ENCODE measurements at places on chromosomes 12 and 14.

- DNase-seq, result no peak
These were observed 1047.5 kb upstream of the FLRT2 start for GRCh38 chr14:84482256-84483071.

GRCh38 chr14:25680934-25681333 lies 631.0 kb upstream of the STXBP6 start:
- no peak for DNase-seq

GRCh38 chr12:122893208-122894153 lies 2.4 kb downstream of the VPS37B start:
- DNase-seq, result no peak

DNA sequence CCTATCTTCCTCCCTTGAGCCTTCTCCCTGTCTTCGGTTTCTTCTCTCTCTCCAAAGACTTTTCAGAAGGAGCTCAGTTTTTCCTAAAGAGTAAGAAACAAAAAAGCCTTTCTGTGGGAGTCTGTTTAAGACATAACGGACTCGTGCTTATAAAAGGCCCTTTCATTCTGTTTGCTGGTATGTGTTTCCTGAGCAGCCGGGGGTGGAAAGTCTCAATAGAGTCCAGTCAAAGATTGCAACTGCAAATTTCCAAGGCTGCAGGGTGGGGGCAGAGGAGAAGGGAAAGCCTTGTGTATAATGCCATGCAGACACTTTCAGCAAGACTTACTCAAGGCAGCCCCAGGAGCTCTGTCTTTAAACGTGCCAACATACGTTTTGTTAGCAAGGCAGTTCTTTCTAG lies 62.2 kb downstream of the GNG2 start:
- DNase-seq, result no peak

- DNase-seq, result no peak
These were observed 197.3 kb upstream of the PPFIA2 start for GRCh38 chr12:81956468-81956860.

DNA sequence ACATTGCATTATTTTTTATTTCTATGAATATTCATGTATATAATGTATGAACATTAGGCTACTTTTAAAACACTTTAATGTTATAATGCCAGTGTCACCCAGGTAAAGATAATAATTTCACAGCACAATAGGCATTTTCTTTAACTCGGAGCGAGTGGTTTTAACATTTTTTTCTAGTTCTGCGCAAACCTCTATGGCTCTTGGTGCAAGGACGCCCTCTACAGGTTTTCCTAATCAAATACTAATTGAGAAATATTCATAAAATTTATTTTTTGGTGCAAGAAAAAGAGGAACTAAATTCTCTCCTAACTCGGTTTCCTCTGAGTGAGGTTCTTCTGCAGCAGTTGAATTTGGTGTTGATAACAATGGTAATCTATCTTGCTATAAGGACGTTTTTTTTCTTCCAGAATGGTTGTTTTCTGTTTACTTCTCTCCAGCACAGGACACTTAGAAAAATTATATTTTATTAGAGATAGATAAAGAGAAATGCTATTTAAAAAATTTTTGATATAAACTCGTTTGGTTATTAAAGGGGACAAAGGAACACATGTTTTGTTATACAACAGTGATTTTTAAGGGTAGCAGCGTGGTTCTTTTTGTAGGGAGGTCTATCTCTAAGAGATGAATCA lies 2.4 kb upstream of the WIF1 start:
- DNase-seq, result no peak

GRCh38 chr12:121797937-121798786 lies 4.7 kb upstream of the RHOF start:
- no peak for DNase-seq

DNA sequence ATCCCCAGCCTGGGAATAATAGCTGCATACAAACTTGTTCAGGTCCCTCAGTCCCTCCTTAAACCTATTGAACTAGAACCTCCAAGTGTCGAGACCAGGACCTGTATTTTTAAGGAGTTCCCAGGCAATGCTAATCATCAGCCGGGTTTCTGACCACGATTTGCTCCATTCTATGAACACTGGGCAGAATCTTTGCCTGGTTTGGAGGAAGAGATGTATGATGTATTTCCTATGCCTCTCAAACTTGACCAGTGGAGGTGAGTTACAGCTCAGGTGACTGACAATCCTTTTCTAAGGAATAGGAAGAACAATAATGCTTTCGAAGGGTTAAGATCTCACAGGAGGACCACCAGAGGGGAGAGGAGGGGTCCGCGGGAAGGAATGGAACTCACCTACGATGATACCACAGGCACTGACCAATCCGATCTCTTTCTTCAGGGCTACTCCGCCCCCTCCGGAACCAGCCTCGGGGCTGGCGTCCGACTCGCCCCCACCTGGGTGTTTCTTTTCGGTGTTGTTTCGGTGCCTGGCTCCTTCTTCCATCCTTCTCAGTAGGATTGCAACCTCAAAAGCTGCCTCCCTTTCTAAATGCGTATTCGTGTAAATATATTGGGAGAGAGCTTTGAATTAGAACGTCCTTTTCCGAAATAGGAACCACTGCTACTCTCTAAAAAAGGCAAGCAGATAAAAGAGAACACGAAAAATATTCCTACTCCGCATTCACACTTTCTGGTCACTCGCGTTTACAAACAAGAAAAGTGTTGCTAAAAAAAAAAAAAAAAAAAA lies 895 bp downstream of the SLC7A8 start:
- no peak for DNase-seq

DNA sequence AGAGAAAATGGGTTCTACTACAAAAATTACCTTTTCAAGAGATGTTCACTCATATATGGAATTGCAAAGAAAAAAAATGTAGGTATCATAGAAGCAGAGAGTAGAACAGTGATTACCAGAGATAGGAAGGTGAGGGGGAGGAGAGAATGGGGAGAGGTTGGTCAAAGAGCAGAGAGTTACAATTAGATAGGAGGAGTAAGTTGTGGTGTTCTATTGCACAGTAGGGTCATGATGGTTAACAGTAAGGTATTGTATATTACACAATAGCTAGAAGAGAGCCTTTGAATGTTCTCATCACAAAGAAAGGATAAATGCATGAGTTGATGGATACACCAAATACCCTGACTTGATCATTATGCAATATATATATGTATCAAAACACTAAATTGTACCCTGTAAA lies 145.8 kb downstream of the TMEM117 start:
- DNase-seq, result no peak

GRCh38 chr12:104877103-104877705 lies 80.9 kb downstream of the SLC41A2 start:
- DNase-seq, result no peak

- DNase-seq, result no peak
These were observed 1.3 kb downstream of the CHGA start for GRCh38 chr14:92924247-92924646.

DNA sequence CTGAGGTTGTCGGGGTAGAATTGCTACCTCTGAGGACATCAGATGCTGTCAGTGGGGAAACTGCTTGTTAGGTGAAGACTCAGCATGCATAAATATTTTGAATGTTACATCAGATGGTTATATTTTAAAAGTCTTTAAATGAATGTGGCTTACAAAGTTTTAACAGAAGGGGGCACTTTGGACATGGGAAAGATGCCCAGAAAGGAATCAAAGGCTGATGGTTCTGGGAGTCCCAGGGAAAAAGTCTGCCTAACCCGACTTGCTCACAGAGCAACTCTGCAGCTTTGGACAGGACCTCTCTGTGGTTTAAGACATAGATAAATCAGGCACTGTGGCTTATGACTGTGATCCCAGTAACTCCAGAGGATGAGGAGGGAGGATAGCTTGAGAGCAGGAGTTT lies 474.9 kb downstream of the ATP23 start:
- DNase-seq, result no peak

GRCh38 chr12:27332407-27332713 lies 276 bp upstream of the BMAL2 start:
- DNase-seq, result no peak

- no peak for DNase-seq
These were observed 6.4 kb upstream of the ACTR10 start for GRCh38 chr14:58193542-58193941.

GRCh38 chr14:77243853-77244252 lies 27.2 kb downstream of the NGB start:
- no peak for DNase-seq

DNA sequence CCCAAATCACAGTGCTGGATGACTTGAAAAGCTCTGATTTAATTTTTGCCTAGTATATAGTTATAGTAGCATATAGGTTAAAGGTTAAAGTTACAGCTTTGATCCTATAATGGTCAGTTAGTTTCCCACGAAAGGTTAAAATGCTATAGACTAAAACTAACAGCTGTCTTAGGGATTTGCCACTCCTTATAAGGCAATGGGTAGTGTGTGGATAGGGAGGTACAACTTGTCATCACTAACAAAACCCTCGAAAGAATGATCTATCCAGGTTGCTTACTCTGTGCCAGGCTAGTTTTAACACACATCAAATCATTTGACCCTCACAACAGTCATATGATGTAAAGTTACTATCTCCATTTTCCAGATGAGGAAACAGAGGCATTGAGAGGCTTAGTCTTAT lies 11.7 kb downstream of the RCOR1 start:
- no peak for DNase-seq

DNA sequence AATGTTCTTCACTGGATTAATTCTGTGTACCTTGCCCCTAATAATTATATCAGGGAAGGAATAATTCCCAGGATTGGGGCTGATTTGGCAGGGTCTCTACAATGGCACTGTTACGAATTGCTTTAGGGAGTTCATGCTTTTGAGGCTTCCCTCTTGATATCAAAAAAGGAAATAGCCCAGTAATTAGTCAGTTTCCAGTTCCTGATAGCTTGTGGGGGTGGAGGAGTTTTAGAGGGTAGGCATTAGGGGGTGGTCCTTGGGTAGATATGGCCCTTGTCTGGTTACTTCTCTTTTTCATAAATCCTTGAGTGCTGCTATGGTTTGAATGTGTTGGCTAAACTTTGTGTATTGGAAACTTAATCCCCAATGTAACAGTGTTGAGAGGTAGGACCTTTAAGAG lies 6.1 kb upstream of the SRSF5 start:
- no peak for DNase-seq

GRCh38 chr14:78346747-78347146 lies 176.6 kb downstream of the NRXN3 start:
- no peak for DNase-seq

GRCh38 chr12:66055837-66056319 lies 74.7 kb downstream of the LLPH start:
- no peak for DNase-seq

DNA sequence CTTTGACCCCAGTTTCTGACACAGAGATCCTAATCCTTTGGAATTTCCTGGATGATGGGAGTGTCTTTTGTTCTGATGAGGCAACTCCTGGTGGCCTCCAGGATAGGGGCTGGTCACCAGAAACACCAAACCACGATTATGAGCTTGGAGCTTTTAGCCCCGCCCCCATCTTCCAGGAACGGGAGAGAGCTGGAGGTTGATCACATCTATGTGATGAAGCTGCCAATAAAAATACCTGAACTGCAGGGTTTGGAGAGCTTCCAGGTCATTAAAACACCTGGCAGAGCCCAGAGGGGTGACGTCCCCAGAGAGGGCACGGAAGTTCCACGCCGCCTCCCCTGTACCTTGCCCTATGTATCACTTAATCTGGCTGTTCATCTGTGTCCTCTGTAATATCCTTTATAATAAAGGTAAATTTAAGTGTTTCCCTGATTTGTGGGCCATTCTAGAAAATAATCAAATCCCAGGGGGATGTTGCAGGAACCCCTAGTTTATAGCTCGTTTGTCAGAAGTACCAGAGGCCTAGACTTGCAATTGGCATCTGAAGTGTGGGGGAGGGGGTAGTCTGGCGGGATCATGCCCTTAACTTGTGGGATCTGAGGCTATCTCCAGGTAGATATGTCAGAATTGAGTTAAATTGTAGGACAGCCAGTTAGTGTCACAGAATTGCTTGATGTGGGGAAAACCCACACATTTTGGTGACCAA lies 21.2 kb downstream of the APPL2 start:
- no peak for DNase-seq

DNA sequence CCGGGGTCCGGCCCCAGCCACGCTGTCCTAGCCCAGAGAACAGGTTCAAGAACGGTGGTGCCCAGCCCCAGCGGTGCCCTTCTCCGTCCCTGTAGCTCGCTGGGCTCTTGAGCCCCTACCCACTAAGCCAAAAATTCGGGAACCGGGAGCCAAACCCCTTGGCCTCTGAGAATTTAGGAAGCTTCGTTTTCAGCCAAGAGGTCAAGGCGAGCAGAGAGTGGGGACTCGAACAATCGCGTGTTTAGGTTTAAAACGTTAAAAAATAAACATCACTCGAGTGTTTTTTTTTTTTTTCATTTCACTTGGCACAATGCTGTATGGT lies 6.2 kb downstream of the SIX1 start:
- no peak for DNase-seq

- DNase-seq, result no peak
These were observed 175.1 kb upstream of the ARHGAP5 start for GRCh38 chr14:31902002-31902401.

GRCh38 chr14:100736269-100737180 lies 9.8 kb downstream of the DLK1 start:
- DNase-seq, result no peak

DNA sequence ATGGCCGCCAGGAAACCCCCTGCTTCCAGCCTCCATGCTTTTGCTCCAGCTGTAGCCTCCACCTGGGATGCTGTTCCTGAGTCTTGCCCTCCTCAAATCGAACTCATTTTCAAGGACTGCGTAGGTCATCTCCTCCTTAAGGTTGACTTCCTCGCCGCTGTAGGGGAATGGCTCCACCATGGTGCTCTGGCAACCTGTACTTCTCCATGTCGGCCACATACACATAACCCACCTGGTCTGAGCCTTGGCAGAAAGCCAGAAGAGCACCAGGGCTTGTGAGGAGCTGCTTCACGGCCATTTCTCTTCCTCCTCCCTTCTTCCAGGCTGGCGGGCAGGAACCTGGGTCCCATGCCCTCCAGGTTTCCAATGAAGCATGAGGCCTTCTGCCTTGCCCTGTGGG lies 36.7 kb upstream of the BEGAIN start:
- no peak for DNase-seq

DNA sequence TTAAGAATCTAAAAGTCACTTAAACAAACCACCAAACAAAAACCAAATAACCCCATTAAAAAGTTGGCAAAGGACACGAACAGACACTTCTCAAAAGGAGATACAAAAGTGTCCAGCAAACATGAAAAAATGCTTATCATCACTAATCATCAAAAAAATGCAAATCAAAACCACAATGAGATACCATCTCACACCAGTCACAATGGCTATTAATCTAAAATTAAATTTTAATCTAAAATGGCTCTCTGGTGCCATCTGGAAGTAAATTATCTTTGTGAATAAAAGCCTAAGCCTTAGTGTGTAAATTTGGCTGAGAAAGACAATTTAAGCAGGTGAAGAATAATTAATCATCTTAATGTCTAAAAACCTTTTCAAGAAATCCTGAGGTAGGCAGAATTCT lies 204.5 kb upstream of the PPFIA2 start:
- no peak for DNase-seq

DNA sequence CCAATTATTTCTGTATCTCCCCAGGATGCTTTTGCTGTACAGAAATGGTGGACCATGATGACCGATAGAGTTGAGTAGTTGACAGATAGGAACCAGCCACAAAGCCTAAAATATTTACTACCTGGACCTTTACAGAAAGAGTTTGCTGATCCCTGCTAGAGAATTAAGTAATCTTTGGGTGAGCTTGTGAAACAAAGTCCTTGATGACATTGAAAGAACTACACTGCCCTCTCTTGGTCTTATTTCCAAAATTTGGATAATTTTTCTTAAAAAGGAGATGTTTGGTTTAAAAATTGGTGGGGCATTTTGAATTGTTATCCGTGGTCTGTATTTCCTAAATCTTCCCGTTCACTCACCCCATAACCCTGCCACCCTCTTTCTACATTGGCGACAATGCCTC lies 13.7 kb upstream of the TCTN1 start:
- no peak for DNase-seq
